ENCODE measurements at places on chromosomes 3 and 15.

DNA sequence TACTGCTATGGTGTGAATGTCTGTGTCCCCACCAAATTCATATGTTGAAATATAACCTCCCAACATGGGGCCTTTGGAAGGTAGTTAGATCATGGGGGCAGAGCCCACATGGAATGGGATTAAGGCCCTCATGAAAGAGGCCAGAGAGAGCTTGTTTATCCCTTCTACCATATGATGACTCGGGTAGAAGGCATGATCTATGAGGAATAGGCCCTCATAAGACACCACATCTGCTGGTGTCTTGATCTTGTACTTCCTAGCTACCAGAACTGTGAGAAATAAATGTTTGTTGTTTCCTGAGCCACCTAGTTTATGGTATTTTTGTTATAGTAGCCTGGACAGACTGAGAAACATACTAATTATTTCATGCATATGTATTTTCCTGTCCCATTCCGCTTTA, 51.9 kb downstream of the WWTR1 start:
- DNase-seq, result peak; percentile 71

- no peak for DNase-seq
Measured at GRCh38 chr15:75182187-75183131, 19.2 kb upstream of the C15orf39 start.

DNA sequence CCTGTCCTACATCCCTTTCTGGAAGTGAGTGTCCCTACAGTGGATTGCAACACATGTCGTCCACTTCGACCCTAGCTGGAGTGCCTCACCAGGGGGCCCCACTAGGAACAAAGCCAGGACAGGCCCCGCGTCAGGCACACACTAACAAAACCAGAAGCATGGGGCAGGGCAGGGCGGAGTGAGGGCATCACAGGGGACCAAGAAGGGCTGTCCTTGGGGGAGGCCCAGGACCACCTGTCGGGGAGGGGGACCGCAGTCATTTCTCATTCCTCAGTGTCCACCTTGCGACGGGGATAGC, 21.9 kb downstream of the IDH2 start:
- no peak for DNase-seq

GRCh38 chr3:127714125-127714571, 41.4 kb downstream of the ABTB1 start:
- DNase-seq, result peak; percentile 77

Measured in endothelial cell of umbilical vein (primary cell).